ENCODE measurements at places on chromosomes 4 and X.

DNA sequence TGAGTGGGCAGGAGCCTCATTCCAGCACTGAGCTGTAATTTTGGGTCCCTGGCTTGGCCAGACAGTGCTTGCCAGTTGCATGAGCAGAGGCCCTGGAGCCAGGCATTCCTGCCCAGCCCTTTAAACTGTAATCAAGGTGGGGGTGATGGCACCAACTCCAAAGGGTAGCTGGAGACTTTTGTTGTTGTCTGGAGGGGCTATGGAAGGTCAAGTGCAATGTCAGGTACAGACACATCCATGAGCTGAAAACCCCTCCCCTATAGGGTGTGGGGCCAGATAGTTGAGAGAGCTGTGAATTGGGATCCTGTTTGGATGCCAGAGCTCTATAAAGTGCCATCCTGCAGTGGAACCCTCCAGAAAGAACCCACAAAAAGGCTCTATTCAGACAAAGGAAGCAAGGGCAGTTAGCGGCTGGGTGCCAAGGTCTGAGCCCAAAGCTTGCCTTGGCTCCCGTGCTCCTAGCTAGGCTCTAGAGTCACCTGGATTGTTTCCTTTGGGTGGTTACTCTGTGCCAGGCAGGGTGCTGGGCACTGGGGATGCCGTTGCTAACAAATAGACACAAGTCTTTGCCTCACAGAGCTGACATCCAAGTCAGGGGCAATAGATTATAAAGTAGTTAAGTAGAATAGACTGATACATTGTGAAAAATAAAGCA lies 163.0 kb downstream of the EFNB1 start:
- H3K27me3 ChIP-seq: no peaks in the 10 kb centered on the region
- no peaks in the 10 kb centered on the region for H3K36me3 ChIP-seq
- H3K27ac ChIP-seq: peak overlapping the region; percentile 73
- no peak overlapping the region for H3K4me3 ChIP-seq
- peaks cover 22% of the 10 kb centered on the region for H3K4me1 ChIP-seq

DNA sequence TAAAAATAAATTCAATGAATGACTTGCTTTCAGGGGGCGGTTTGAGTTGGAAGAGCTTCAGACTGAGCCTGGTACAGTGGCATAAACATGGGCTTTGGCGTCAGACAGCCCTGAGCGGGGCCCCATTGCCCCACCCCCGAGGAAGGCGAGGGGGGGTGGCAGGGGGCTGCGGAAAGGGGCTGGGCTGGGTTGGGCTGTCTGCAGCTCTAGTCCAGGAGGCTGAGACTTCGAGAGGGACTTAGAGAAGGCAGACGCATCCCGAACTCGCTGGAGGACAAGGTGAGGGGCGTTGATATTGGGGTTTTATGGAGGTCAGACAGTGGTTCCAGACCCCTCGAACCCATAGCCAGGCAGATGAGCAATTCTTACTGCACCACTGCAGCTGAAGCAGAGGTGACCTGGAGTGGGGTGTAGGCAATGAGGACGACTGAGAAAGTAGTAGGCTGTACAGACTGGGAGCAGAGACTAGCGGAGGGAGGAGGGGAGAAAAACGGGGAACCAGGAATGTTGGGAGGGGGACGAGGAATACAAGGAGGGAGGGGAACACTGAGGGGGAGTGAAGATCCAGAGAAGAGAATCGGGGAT lies at the start of gene MAGED2:
Gene MAGED2 (plus strand): TSS at position 222 of the 585 bp plus-strand sequence. CDS start 1,587 bp downstream, outside the sequence.
- peaks cover under 1% of the 10 kb centered on the region for H3K36me3 ChIP-seq
- DNase-seq: peak; percentile 38
- no peaks in the 10 kb centered on the region for H3K4me1 ChIP-seq
- H3K27me3 ChIP-seq: no peaks in the 10 kb centered on the region

DNA sequence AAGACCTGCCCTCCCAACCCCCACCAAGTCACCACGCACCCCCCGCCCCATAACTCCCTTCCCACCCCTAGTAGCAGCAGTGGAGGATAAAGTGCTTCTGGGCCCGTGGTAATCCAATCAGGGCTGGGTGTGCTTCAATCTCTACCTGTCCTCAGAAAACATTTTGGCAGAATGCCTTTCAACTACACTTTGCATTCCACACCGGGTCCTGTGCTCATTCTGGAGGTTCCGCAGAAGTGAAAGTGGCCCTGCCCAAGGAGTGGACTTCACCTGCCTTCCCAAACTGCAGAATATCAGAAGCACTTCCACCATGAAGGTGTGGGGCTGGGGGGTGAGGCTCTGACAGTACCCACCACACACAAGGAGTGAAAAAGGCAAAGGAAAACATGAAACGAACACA lies 322.3 kb downstream of the DHX15 start:
- no peaks in the 10 kb centered on the region for H3K27me3 ChIP-seq
- H3K4me3 ChIP-seq: no peak overlapping the region
- peak overlapping the region; percentile 80 for H3K27ac ChIP-seq
- peaks cover 19% of the 10 kb centered on the region for H3K4me1 ChIP-seq

DNA sequence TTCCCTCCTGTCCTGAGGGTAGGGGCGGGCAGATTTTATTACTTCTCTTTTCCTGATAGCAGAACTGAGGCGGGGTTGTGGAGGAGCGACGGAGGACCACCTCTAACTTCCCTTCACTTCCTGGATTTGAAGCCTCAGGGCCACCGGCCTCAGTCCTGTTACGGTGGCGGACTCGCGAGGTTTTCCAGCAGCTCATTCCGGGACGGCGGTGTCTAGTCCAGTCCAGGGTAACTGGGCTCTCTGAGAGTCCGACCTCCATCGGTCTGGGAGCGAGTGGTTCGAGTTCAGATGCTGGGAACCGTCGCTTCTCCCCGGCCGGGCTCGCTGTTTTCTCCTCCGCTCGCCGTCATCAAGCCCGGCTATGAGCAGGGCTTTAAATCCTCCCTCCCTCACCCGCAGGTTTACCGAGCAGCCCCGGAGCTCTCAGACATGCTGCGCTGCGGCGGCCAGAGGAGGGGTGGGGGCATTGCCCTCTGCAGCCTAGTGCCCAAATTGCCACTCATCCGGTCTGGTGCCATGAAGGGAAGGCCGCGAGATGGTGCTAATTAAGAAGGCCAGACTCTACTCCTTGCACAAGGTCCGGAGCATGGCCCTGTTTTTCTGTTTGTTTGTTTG lies 23.3 kb downstream of the HAND2 start:
- no peak overlapping the region for H3K4me3 ChIP-seq
- no peak for DNase-seq
- H3K4me1 ChIP-seq: peaks cover 20% of the 10 kb centered on the region
- H3K27ac ChIP-seq: no peak overlapping the region
- no peaks in the 10 kb centered on the region for H3K36me3 ChIP-seq

All from thyroid gland (tissue), 4 donors.